ENCODE measurements at places on chromosomes 6 and 20. TPM values are rescaled to one million over a fixed set of nuclear protein-coding genes. Genes with fewer than 3 reads are reported as not detected.

The DZANK1 gene
- total RNA-seq, result 0.60 TPM

The GNAS-AS1 gene
- total RNA-seq, result 0.25 TPM

The TEAD3 gene
- 28.0 TPM for total RNA-seq

DNA sequence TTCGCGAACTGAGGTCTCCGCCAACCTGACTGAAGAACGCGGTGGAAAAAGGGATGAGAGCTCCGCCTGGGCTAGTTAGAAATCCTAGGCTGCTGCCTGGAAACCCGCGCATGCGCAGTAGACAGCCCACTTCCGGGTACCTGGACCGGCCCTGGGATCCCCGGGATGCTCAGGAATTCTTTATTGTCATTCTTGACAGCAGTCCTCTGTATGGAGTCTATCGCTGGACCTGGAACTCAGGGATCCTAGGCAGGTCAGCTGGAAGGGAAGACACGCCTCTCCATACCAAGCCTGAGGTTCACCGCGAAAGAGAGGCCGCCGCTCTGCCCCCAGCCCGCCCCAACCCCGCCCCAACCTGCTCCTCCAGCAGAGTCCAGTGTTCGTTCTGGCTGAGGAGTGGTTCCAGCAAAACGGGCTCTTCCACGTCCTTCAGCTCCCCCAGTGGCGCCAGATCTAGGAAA lies 1379.2 kb upstream of the DEFB115 start:
- DNase-seq, result no peak

GRCh38 chr6:140370976-140371870 lies 996.8 kb upstream of the CITED2 start:
- DNase-seq, result no peak

DNA sequence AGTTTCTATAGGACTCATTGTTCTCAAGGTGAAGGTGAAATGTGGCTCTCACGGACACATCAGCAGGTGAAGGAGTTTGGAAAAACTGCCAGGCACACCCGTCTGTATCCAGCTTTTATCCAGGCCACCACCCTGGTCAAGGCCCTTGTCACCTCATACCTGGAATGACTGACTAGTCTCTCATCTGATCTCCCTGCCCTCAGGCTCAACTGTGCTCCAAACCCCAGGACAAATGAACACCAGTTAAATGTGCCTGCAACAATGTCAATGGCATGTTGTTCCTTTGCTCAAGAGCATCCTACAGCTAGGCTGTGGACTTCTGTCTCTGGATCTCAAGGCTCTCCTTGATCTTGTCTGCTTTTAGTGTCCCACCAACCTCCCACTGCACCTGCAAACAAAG lies 47.6 kb upstream of the DSP start:
- no peak for DNase-seq

DNA sequence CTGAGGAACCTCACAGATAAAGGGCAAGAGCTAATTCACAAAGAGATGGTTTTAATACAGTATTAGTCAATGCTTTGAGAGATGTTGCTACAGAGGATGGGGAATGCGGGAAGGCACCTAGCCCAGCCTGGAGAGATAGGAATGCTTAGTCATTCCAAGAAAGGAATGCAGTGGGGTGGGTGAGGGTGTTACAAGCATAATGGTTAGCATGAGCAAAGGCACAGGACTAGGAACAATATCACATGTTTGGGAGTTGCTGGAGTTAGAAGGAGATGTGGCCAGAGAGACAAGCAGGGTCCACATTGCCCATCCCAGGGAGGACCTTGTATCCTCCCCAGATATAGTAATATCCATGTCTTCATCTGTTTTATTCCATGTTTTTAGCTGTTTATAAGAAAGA lies 107.0 kb upstream of the OGFRL1 start:
- DNase-seq, result no peak

DNA sequence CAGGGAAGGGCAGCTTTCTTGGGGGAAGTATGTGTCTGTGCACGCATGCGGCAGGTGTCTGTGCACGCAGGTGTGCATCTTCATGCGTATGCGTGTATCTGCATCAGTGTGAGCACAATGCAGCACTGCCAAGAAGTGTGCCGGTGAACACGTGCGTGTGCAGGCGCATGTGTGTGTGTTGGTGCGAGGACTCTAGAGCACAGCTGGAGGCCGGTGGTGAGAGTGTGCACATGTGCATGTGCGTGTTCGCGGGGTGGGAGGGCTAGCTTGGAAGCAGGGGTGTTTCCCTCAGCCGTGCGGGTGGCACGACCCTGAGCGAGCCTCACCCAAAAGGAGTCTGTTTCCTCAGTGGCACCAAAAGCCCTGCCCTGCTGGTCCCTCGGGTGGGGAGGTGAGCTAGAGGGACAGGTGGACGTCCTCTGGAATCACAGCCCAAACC lies 7.5 kb downstream of the SLC17A9 start:
- DNase-seq, result no peak

All from left ventricle myocardium inferior (tissue), 1 donor.